MG63 (cell line): ENCODE measurements at places on chromosomes 11 and 22. TPM values are rescaled to one million over a fixed set of nuclear protein-coding genes. Genes with fewer than 3 reads are reported as not detected.

The GLB1L2 gene
- 11.6 and 15.0 TPM in 2 replicates for total RNA-seq

The POGLUT3 gene
- total RNA-seq = 20.6 and 24.7 TPM in 2 replicates

The H19 gene
- not detected in 2 replicates for total RNA-seq

The CREB3L1 gene
- total RNA-seq = 2.5 and 12.5 TPM in 2 replicates

The OR9G4 gene
- not detected in 2 replicates for total RNA-seq

The BIK gene
- total RNA-seq = 0.10 TPM in 1 of 2 replicates, not detected in the other

The WNT7B gene
- total RNA-seq = 5.6 and 7.9 TPM in 2 replicates

The DBX1 gene
- total RNA-seq = not detected in 2 replicates

The OSBPL5 gene
- 9.9 and 11.0 TPM in 2 replicates for total RNA-seq

DNA sequence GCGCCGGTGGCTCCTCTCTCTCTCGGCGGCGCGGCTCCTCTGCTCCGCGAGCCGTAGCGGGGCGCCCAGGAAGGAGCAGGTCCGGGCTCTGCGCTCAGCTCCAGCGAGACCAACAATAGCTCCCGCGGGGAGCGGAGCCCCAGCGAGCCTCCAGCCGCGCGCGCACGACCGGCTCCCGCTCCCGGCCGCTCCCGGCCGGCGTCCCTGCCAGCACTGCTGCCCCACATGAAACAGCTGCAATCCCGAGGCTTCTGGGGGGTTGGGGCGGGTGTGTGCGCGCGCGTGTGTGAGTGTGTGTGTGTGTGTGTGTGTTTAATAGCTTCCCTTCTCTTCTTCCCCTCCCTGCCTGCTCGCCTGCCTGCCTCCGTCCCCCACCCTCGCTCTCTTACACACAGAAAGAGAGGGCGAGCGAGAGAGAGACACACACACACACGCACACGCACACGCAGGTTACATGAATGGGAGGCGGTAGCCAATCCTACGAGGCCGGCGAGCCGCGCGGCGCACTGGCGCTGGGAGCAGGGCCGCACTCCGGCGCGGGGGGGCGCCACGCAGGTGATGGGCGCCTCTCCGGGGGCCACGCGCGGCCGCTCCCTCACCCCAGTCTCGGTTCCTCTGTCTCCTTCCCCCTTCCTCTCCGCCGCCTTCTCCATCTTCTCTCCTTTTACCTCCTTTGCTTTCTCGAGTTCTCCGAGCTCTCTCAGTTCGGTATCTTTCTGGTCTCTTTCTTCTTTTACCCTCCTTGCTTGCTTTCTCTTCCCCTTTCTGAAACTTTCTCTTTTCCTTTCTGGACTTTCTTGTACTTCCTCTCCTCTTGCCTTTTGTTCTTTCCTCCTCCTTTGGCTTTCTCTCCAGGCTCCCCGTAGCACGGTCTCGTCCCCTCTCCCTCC, at the start of gene TENM4:
Gene TENM4, minus strand, starts transcription at position 460 of the 890 bp plus-strand sequence. CDS start 371,086 bp downstream, outside the sequence.
- peak; percentile 31 for DNase-seq

GRCh38 chr11:7571640-7572000, 57.8 kb downstream of the PPFIBP2 start:
- peak; percentile 41 for DNase-seq

DNA sequence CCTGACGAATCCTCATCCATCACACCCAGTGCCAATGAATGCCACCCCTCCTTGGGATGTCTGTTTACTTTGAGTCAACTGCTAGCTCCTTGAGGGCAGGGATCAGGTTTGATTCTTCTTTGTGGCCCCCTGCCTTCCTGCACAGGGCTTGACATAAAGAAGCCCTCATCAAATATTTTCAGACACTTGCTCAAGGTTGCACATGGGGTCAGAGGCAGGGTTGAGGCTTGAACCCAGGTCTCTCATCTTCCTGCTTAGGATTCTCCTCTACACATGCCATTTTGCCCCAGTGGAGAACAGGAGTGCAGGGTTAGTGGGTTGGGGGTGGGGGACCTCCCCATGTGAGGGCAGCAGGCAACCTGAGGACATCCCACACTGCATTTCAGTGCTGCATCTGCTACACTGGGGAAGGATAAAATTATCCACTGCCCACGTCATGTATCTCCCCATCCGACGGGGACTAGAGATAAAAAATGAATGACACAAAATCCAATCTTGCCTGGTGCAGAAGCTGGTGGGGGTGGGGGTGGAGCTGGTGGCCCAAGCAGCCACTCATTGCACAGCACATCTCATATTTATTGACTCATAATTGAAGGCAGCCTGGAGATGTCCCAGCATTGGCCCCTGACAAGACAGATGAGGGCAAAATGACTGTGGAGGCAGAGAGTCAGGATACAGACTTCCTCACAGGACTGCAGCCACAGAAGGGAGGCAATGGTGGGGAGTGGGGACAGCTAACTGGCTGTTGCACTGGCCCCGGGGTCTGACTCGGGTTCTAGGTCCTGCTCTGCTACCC, 41.3 kb downstream of the NEU3 start:
- DNase-seq = no peak

- DNase-seq = no peak
These were observed 34.0 kb downstream of the RAB6A start for GRCh38 chr11:73726825-73727224.

GRCh38 chr11:409008-409599, 5.7 kb downstream of the SIGIRR start:
- no peak for DNase-seq

DNA sequence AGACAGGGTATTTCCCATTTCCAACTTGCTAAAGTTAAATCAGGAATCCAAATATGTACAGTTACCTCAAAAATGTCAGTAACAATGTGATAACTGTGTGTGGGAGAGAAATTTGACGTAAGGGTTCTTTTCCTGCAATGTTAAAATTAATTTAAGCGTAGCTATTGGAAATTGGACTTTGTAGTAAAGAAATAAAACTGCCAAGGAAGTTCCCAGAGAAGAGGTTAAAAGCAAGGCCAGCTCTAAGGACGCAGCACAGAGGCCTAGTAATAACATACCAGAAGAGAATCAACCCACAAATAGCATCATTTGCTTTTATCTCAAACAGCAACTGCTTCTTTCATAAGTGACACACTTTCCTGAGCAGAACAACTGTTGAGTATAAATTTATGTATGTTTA, 36.8 kb upstream of the GRIA4 start:
- no peak for DNase-seq

DNA sequence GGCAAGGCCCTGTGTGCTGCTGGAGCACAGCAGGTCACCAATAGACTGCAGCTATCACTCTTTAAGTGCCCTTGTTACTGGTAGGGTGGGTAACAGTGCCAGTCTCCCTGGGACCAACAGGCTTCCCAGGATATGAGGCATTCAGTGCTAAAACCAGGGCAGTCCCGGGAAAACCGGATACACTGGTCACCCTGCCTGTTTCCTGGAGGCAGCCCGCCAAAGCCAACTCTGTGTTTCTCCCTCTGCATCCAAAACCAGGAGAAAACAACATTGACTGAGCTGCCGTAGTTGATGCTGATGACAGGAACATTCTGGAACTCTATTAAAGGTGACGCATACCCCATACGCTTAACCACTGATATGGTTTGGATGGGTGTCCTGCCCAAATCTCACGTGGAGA, 149.1 kb downstream of the SHANK2 start:
- no peak for DNase-seq
